Tongue (tissue), 3 donors: ENCODE measurements at places on chromosomes 2 and 18. TPM values are rescaled to one million over a fixed set of nuclear protein-coding genes. Genes with fewer than 3 reads are reported as not detected.
A peak's percentile ranks its signal among the peaks of the same experiment; 100 is the strongest.

SH3RF3 gene
- total RNA-seq: 10.1 TPM

KIF1A gene
- total RNA-seq: 8.9 TPM

FBXO36 gene
- total RNA-seq: 3.1 TPM

DNA sequence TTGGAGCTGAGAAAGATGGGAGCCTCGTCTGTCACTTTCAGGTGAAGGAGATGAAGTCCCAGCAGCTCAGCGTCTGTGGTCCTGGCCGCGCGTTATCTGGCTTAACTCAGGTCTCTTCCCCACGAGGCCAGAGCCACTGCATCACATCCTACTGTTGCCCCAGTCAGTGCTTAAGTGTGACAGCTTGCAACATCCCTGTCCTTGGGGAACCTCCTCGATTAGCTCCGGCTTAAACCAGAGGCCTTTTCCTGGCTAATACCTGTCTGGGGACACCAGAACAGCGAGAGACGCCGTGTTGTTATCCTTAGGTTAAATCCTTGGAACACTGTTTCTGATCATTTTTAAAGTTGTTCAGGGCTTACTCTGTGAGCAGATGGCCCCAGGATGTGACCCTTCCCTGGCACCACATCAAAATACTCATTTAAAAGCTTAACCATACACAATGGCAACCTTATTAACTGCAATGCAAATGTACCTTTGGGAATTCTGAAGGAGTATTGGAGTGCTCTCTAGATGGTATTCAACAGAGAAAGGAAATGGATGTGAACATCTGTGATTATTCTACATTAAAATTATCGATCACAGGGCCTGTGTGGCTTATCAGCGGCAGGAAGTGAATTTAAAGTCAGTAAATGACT lies 61.2 kb upstream of the SPP2 start:
- DNase-seq: no peak

DNA sequence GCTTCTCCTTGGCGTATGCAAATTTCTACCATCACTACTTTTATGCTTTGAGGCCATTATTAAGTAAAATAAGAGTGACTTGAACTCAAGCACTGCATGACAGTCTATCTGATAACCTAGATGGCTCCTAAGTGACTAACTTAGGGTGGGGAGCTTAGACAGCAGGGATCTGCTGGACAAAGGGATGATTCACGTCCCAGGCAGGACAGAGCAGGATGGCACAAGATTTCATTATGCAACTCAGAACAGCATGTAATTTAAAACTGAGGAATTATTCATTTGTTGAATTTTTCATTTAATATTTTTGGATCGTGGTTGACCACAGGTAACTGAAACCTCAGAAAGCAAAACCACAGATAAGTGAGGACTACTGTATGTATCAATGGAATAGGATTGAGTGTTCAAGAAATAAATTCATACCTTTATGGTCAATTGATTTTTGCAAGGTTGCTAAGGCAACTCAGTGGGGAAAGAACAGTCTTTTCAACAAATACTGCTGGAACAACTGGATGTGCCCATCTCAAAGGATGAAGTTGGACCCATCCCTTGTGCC lies 115.3 kb downstream of the MBD2 start:
- no peak for DNase-seq

DNA sequence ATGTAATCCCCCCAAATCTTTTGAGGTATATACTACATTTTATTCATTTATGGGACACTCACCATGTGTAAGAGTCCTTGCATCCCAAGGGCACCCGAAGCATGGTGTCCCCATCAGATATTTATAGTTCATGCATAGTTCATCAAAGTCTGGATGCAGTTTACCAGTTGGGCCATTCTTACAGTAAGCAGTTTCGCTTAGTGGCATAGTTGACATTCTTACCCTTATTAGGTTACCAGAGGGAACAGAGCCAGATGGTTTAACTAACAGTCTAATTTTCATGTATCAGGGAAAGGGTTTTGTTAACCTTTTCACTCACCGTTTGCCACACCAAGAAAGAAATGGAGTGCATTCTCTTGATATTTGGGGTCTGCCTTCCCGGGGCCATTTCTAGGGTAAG lies 7.1 kb downstream of the ZNF407 start:
- peak; percentile 37 for DNase-seq

MERTK gene
- total RNA-seq: 6.3 TPM

MOGAT1 gene
- not detected for total RNA-seq

- DNase-seq: no peak
These were observed 450.8 kb downstream of the DLGAP1 start for GRCh38 chr18:4004183-4004829.

CCDC102B gene
- 19.6 TPM for total RNA-seq

- DNase-seq: no peak
These were observed 102.9 kb downstream of the SLC39A10 start for GRCh38 chr2:195759877-195760276.

DNA sequence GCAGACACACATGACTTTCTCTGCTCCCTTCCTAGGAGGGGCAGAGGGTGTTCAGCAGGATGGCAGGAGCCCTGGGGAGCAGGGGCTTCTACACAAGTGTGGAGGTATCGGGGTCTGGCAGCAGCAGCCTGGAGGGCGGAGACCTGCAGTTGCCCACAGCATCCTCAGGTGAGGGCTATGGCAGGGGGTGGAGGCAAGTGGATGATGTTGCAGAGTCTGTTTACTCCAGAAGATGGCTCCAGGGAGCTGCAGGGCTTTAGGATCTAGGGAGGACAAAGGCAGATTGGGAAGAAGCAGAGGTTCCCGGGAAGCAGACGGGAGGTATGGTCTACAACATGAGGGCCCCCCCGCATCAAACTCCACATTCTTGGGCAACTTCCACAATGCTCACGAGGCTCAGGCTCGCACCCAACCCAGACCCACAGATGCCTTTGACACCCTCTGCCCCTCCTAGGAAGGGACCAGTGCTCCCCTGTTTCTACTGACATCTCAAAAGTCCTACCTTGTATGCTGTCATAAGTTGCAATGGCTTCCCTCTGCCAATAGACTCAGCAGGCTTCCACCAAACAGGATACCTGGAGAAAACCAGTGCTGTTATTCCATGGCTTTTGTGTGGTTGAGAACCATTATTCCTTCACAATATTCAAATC lies 12.0 kb upstream of the ATP6V1C2 start:
- DNase-seq: no peak

CNGA3 gene
- total RNA-seq: 0.51 TPM

KCNK3 gene
- 1.1 TPM for total RNA-seq

DLX1 gene
- 2.4 TPM for total RNA-seq

DNA sequence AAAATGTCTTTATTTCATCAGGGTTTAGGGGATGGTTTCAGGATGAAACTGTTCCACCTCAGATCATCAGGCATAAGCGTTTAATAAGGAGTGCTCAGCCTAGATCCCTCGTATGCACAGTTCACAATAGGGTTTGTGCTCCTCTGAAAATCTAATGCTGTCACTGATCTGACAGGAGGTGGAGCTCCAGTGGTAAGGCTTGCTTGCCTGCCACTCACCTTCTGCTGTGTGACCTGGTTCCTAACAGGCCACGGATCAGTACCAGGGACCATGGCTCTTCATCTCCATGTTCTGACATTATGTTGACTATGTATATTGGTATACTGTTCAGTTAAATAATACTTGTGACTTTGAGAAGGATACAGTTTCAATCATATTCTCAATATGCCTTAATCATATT lies 41.6 kb downstream of the PPIG start:
- no peak for DNase-seq

AKAIN1 gene
- not detected for total RNA-seq

DNA sequence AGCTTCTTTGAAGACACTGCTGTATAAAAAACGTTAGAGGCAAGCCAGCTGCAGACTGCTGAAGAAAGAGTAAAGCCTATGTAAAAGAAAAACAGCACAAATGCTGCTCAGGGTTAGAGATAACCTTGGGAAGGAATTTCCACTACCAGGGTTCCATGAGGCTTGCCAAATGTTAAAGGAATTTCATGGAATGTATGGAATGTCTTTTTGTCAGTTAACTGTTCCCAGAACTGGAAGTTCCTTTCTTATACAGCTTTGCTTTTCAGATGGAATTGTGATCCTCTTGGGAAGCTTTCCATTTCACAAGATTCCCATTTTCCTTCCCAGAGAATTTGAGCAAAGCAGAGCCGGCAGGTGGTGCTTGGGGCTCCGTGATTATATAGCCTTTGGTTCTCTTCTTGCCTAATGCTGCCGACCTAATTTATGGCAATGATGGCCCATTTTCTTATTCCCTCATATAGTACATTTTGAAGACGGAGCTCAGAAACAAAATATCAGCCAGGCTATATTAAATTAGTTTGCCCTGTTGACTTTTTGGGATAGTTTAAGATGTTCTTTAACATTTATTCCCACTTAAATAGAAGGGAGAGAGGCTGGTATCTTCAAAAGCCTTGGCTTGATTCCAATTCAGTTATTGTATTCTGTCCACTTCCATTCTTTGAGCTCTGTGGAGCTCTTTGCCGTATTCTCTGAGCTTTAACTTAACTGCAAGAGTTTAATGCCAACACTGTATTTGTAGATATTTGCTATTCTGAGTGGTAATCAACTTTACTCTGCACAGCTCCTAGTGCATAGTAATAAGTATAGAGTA lies 162.3 kb downstream of the PHLPP1 start:
- peak; percentile 72 for DNase-seq

DNA sequence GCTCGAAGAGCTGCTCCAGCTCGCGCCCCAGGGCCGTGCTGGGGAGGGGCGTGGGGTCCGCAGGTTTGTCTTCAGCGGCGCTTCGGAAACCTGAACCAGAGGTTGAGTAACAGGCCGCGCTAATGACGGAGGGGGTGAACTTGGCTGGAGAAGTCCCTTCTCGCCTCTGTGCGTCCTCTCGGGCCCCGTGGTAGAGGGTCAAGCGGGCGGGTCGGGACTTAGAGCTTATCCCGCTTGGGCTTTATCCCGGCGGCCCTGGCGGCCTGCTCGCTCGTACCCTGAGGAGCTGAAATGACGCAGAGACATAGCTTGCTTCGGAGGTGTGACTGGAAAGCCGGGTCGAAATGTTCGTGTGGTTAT lies 479 bp downstream of the RNMT start:
- DNase-seq: no peak

SNTG2 gene
- 2.7 TPM for total RNA-seq

GRCh38 chr18:36519358-36519757 lies 221.8 kb downstream of the FHOD3 start:
- no peak for DNase-seq

MYO1B gene
- total RNA-seq: 138 TPM

DNA sequence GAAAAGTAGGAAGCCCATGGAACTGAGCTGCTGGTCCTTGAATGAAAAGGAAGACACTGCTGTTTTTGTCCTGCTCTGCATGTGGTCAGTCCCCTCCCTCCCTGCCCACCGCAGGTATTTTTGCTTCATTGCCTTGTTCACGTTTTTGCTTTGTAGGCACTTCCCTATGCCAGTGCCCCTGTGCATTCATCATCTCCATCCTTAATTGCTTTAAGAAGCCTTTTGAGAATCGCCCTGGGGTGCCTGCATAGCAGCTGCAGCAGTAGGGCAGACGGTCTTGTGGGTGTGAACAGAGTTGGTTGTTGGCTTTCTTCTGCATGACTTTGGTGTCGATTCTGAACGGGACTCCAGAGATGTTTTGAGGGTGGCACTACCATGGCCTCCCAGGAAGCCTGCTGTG lies 97.0 kb downstream of the CABLES1 start:
- no peak for DNase-seq

GRCh38 chr2:156332284-156332533 lies 312 bp downstream of the NR4A2 start:
- peak; percentile 58 for DNase-seq

DNA sequence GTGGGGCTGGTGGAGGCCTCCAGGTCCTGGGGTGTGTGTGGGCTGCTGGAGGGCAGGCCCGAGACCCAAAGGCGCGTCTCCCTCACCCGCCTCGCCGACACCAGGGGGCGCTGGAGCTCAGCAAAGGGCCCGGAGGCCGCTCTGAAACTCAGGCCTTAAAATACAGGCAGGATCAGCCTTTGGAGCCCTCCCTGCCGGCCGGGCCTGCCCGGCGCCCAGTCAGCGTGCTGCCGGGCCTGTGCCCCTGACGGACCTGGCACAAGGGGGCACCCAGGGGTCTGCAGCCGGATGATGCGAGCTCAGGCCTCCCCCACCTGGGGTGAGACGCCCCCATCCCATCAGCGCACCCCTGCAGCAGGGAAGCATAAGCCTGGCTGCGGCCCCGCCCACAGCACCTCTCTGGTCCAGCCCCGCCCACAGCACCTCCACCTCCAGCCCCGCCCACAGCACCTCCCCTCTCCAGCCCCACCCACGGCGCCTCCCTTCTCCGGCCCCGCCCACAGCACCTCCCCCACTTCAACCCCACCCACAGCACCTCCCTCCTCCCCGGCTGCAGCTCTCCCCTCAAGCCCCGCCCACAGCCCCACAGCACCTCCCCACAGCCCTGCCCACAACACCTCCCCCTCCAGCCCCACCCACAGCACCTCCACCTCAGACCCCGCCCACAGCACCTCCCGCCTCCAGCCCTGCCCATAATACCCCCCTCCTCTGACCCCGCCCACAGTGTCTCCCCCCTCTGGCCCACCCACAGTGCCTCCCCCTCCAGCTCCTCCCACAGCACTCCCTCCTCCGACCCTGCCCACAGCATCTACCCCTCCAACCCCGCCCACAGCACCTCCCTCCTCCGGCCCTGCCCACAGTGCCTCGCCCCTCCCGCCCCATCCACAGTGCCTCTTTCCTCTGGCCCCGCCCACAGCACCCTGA lies 92.8 kb upstream of the OTOS start:
- DNase-seq: peak; percentile 93

DNA sequence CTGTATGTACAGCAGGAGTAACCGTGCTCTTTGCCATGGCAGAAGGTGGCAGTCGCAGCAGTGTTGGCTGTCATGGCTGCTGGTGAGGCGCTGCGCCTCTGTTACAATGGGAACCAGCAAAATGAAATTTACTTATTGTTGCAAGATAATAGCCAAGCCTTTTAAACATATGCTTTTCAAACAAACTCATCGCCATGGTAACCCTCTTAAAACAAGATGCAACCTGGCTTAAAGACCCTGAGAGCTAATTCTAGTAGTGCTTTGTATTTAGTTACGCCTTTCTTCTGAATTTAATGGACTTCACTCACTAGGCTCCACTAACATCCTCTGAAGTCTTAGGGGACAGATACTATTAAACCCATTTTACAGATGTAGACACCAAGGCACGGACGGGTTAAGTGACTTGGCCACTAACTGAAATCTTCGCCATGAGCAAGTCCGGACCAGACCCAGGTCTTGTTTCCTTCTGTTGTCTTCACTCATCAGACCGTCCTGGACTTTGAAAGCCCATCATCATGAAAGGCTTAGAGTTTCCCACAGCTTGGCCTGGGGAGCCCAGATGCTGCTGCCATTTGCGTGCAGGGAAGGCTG lies 111.6 kb upstream of the ODC1 start:
- peak; percentile 35 for DNase-seq

DNA sequence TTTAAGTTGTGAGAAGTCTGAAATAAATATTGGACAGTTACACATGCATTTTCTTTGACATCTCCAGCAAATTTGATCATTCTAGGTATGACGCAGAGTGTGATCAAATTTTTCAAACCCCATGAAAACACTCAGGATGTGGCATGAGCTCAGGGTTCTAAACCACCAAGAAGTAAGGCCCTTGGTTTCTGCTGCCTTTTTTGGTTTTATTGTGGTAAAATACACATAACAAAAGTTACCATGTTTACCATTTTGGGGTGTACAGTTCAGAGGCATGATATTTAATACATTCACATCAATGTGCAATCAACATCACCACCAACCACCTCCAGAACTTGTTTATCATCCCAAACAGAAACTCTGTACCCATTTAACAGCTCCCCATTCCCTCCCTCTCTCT lies 64.3 kb upstream of the TTN start:
- DNase-seq: no peak
